ENCODE measurements at places on chromosomes 7 and 10.

GRCh38 chr7:106015381-106016218 lies 52.5 kb downstream of the CDHR3 start:
- DNase-seq = no peak

DNA sequence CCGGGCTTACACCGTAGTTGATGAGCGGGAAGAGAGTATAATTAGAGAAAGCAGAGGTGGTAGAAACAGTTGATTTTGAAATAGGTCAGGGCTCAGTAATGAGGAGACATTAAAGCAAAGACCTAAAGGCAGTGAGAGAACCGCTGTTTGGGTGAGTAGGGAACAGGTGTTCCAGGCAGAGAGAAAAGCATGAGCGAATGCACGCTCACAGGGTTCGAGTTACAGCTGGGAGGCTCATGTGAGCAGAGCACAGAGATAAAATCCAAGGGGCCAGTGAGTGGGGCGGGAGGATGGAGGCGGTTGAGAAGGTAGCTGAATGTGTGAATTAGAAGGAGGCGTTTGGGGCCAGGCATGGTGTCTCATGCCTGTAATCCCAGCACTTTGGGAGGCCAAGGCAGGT lies 39.9 kb downstream of the APBB1IP start:
- DNase-seq = no peak

GRCh38 chr7:154167807-154168206 lies 115.6 kb downstream of the DPP6 start:
- no peak for DNase-seq

DNA sequence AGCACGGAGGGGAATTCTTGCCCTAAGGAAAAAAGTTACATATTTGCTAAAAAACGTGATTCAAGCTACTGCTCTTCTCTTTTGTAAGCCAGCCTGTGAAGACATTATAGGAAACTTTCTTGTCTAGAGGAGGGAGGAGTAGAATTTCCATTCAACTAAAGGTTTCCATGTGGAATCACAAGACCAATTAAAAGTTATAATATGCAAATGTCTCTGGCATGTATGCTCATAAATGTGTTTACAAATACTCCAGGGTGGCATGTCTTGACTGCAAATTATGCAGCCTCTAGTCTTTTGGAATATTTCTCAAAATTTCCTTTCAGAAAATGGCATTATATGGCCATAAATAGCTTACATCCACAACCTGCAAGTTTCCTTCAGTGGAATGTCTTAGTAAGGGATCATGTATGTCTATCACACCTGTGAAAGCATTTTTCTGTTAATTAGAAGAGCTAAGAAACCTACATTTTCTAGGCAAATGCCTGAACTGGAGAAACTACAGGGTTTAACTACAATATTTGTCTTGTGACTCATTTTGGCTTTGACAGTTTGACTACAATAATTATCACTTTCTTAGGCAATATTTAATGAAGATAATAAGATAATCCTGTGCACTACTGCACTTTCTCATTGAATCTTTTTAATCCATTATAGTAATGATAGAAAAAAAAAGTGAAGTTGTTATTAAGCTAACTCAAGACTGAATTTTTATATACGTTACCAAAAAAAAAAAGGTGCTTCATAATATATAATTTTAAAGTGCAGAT lies 111.1 kb upstream of the C10orf90 start:
- no peak for DNase-seq

DNA sequence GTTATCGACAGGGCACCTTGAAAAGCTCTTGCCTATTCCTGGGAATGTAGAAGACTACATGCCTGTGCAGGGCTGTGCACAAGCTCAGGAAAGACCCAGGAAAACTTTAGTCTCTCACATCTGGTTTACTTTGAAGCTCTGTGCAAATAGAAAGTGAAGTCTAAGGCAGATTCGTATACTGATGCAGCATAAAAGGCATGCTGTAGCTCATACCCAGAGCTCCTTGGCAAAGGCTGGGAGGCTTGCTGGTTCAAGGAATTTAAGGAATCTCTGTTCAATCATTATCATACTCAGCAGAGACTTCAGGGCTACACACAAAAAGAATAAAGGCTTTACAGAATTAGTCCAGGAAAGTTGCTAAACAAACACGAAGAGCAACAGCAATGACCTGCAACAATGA lies 192.0 kb downstream of the OTUD1 start:
- no peak for DNase-seq

GRCh38 chr10:32060347-32060746 lies 4.1 kb upstream of the KIF5B start:
- DNase-seq = no peak

GRCh38 chr7:39504963-39505362 lies 61.2 kb upstream of the YAE1 start:
- DNase-seq = no peak

DNA sequence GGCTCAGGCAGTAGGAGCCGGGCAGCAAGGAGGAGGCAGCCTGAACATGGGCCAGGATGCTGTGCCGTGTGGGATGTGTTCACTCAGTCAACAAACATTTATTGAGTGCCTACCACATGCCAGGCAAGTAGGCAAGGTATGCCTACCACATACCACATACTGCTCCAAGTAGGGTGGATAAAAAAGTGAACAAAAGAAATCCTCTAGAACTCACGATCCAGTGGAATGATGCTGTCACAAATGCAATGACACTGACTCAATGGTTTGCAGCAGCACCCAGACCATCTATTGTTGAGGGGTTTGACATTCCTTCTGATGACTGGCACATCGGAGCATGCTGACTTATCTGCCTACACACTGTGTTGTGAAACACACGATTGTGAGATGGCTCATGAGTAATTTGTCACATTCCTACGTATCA lies 413.5 kb downstream of the NRG3 start:
- no peak for DNase-seq

DNA sequence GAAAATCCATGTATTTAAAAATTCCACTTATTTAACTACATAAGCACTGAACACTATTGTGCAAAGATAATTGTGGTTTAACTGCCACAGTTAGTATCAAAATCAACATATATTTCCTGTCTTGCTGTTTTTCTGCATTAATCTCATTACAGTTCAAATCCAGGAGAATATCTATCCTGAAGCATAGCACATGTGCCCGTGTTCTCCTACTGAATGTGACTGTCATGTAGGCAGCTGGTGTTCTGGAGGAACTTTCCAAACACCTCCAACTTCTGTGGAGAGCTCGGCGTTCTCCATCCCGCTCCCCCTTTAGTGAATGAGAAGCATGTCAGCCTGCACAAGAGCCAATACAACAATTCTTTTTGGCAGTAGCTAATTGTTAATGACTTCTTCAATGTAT lies 76.4 kb upstream of the IKZF1 start:
- no peak for DNase-seq

DNA sequence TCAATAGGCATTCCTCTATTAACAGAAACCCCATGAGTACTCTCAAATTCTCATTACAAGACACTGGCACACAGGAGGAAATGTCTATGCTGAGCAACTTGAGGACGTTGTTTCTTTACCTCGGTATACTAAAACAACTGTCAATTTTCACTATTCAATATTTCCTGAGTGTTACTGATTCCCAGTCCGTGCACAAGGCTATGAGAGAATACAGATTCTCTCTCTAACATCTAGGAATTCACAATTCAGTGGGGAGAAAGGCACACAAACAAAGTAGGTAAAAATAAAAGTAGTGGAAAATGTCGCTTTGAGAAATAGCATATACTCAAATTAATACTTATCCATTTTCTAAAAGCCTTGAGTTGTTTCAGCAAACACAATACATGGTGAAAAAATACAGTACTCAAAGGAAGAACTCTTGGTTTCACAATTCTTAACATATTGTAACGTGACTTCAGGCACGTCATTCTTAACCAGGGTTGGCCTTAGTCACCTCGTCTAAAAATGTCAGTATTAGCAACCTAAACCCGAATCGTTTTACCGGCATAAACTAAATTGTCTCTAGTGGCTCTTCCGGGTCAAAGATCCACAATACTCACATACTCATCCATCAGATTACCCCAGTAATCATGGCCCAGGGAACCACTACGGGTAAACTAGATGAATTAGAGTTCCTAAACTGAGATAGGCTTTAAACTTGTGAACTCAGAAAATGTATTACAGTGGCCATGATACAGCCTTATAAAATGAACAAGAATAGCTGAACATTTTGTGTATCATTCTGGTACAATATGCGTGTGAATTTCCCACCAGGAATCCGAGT lies 1.5 kb downstream of the IPMK start:
- peak; percentile 55 for DNase-seq

GRCh38 chr10:133403784-133404183 lies 9.8 kb downstream of the MTG1 start:
- DNase-seq = no peak

DNA sequence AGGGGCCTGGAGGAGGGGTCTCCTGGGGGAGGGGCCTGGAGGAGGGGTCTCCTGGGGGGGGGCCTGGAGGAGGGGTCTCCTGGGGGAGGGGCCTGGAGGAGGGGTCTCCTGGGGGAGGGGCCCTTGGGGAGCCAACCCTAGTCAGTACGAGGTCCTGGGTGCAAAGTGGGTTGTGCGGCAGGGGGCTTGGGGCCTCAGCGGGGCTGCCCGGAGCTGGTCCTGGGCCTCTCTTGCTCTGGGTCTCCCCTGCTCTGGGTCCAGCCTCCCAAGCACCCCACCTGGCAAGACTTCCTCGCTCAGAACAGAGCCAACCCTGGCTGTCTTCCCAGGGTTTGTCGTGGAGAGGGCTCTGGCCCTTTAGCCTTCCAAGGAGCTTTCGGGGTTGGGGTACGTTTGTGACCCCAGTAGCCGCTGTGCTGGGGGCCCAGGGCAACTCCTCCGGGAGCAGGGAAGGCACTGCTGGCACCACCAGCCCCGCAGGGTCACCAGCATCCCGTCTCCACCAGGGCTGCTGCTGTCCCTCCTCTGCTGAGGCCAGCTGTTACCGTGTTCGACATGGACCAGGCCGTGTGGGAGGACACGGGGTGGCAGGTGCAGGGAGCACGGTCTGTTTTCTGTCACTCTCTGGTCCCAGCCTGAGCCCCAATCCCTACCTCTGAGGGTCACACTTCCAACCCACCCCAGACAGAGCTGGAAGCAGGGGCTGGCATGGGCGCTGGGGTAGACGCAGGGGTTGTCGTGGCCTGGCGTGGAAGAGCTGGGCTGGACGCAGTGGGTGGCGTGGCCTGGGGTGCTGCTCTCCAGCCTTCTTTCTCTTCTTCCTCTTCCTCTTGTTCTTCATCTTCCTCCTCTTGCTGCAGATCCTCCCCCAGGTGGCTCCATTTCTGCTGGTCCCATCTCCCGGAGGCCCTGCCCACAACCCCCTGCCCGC lies 22.8 kb downstream of the PWWP2B start:
- DNase-seq = no peak

GRCh38 chr7:18038382-18038781 lies 10.7 kb upstream of the PRPS1L1 start:
- DNase-seq = no peak

GRCh38 chr10:43403911-43404703 lies 4.9 kb downstream of the HNRNPF start:
- no peak for DNase-seq

DNA sequence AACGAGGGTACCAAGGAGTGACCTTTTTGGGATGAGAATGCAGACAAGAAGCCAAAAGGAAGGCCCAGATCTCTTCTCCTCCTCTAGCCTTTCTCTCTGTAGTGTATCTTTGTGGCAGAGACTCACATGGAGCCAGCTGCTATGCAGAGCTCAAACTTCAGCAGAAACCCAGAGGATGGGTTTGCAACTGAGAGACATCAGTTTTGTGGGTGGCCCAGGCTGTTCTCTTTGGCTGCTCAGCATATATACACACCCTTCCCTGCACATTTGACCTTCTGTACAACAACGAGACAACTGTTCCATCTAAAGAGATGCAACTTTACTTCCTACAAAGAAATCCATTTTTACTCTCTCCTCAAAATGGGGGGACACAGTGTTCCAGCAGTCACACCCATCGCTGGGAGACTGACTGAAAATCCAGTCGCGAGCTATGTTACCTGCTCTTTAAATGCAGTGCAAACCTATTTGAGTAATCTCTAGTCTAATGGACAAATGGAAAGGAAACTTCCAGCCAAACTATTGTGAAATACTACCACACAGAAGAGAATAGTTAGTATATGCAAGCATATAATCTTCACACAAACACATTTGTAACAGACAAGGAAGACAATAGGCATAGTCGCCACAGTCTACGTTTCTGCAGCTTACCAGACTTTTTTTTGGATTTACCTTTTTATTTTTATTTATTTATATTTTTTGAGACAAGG lies 51.2 kb downstream of the GTF2I start:
- no peak for DNase-seq

GRCh38 chr10:44355630-44356029 lies 29.3 kb downstream of the CXCL12 start:
- no peak for DNase-seq

GRCh38 chr10:22560913-22561239 lies 153.5 kb downstream of the PIP4K2A start:
- DNase-seq = no peak

DNA sequence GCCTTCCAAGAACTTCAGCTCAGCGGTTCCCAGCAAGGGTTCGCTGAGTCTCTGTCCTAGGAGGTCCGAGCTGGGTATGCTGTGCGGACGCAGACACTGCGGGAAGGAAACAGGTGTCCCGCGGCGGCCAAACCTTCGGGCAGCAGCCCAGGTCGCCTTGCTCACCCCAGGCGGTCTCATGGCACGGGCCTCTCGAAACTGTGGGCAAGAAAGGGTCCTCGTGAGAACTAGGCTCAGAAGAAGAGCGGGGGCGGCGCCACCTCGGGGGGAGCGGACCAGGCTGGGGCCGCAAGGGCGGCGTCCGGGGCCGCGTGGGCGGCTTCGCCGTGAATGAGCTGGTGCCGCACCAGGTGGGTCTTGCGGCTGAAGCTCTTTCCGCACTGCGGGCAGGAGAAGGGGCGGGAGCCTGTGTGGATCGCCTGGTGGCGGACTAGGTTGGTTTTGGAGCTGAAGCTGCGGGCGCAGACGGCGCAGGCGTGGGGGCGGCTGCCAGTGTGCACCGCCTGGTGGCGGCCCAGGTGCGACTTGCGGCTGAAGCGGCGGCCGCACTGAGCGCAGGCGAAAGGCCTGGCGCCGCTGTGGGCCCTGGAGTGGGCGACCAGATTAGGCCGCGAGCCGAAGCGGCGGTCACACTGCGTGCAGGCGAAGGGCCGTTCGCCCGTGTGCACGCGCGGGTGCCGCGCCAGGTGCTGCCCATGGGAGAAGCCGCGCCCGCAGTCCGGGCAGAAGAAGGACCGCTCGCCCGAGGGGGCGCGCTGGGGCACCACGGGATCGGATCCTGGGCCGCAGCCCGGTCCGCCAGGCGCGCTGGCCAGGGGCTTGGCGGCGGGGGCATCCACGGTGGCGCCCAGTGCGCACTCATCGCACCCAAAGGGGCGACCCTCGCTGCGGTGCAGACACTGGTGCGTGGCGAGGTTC lies 8.6 kb downstream of the ZNF467 start:
- no peak for DNase-seq

DNA sequence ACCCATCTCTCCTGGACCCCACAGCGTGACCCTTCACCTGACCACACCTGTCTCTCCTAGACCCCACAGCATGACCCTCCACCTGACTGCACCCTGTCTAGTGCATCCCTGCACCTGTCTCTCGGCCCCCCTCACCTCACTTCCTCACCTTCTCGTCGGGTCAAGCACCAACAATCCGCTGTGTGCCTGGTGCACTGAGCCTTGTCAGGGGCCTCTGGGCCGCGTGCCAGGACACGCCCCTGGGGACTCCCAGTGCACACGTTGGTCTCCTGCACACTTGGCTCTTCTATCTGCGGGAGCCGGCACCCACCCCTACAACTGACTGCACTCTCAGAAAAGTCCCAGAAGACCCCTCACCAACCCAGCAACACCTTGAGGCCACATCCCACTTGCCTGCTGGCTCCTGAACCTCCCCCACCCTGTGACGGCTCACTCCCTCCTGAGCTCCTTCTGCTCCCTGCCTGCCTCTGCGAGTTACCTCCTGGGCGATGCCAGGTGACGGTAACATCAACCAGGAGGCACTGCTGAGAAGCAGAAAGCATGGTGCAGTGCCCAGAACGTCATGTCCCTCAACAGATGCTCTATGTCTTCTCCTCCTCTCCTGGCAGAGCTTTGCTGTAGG lies 147.6 kb downstream of the DIP2C start:
- DNase-seq = no peak

Data from CD4-positive, alpha-beta T cell treated with Interleukin-17A for 1 hour (primary cell).